Stimulated activated CD8-positive, alpha-beta memory T cell treated with anti-CD3 and anti-CD28 coated beads, Interleukin-4, amount 100 ng/mL, for 1 hour (primary cell): ENCODE measurements at places on chromosomes 7 and 10.
A peak's percentile ranks its signal among the peaks of the same experiment; 100 is the strongest.

DNA sequence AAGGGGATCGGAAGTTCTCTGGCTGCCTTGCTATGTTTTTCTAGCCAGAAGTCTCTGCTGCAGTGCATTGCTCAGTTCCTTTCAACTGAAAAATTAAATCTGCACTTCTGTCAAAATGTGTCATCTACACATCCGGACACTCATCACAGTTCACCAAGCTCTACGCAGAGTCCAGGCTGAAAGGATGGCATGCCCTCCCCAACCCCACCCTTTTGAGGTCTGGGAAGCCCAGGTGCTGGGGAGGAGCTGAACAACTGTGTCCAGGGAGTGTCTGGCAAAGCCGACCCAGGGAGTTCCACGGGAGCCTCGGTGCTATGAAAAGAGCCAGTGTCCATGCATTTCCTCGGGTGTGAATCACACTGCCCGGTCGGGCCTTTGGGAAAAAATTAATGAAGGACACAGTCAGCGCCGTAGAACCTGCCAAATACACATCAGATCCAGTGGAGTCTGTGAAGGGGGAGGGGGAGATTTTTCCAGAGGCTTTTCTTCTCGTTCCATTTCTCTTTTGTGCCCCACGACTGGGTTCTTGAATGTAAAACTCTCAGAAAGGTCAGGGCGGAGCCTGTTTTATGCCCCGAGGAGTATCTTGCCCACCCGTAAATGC is 757 bp upstream of the PALS2 start:
- DNase-seq, result peak; percentile 13

- DNase-seq, result no peak
Measured at GRCh38 chr10:100041306-100042002, 31.7 kb upstream of the DNMBP start.

GRCh38 chr7:91942312-91942711 is 1.6 kb downstream of the AKAP9 start:
- no peak for DNase-seq

- DNase-seq, result peak; percentile 33
Measured at GRCh38 chr7:43758029-43758821, at the start of gene BLVRA. Gene BLVRA, plus strand, starts transcription at chr7:43758680. Its CDS starts 12,479 bp downstream, at chr7:43771159.

- no peak for DNase-seq
Measured at GRCh38 chr7:158239290-158239981, 348.2 kb downstream of the PTPRN2 start.

GRCh38 chr10:89440226-89441009 is 26.1 kb downstream of the IFIT5 start:
- DNase-seq, result no peak

DNA sequence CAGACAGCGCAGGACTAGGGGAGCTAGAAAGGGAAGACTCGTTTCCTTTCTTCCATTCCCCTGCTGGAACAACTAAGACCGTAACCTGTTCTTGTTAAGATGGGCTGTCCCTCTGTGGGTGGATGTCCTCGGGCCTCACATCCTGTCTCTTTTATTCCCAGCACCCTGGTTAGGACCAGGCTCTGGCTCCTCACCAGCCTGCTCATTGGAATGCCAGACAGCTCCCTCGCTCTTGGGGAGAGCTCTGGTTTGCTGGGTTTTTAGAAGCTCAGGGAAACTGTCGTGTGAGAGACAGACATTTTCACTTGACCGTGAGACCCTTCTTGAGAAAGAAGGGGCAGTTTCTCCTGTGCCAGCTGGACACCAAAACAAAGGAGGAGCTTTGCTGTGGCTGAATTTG is 58.1 kb upstream of the HABP2 start:
- DNase-seq, result no peak

GRCh38 chr7:32761451-32762205 is 129.9 kb downstream of the KBTBD2 start:
- no peak for DNase-seq

GRCh38 chr10:75404815-75405597 is 3.4 kb upstream of the ZNF503 start:
- DNase-seq, result no peak

GRCh38 chr10:26857991-26858706 is 2.6 kb downstream of the ABI1 start:
- no peak for DNase-seq

DNA sequence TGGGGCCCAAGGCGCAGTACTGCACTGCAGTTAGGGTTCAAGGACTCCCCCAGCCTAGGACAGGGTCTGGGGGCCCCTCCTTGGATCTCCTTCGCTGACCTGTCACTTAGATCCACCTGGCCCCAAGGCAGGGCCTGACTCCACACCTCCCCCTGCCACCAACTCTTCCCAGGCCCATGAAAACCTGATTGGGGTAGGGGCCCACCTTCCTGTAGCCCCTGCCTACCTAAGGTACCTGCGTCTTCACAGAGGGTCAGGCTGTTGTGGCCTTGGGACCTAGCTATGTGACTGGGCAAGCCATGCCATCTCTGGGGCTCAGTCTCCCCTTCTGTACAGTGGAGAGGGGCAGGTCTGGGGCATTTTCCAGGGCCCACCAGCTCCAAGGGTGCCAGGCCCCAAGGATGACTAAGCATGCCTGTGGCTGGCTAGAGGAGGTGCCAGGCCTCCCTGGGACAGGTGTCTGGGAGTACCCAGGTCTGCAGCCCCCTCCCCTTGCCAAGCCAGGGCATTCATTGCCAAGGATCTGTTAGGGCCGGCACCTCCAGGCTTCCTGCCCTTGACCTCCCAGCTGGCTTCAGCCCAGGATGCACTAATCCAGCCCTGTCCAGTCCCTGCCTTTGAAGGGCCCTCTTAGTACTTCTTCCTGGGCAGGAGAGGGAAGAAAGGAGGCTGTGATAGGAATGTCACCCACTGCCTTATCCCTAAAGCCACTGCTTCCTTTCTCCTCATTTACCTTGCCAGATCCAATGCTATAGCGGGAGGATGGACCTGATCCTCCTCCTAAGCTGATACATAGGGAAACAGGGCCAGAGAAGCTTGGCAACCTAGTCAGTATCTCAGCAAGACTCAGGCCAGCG is 1.3 kb downstream of the LIMK1 start:
- no peak for DNase-seq

- no peak for DNase-seq
Measured at GRCh38 chr7:150849204-150849775, 3.0 kb upstream of the AOC1 start.

DNA sequence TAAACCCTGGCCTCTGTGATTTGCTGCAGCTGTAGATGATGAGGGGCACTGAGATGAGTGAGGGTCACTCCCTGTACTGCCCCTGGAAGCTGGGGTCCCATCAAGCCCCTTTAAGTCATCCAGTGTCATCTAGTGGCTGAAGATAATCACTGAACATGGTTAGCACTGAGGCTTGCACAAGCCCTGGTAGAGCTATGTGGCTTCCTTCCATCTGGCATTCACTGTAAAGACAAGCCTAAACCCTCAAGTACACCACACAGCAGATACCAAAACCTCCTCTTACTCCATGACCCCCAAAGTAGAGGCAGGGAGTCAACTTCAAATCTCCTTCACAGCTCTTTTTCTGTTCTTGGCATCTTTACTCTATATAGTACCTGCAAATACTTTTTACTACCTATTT is 72.7 kb upstream of the MRLN start:
- no peak for DNase-seq

DNA sequence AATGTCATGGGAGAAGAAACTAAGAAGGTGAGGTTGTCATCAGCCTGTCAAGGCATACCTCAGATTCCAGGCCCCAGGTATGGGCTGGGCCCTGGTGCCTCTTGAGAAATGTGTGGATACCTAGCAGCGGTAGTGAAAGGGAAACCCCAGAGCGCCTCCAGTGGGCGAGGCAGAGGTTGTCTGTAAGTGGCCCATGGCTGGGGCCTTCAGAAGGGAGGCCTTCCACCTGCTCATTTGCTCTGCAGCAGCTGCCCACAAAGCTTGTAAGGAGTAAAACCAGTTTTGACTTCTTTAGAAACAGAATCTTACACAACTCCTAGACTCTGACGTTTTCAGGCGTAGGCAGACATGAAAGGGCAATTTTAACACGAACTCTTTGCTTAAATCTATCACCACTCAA is 509.9 kb downstream of the PARD3 start:
- DNase-seq, result no peak

GRCh38 chr7:18555120-18555519 is 59.6 kb downstream of the HDAC9 start:
- no peak for DNase-seq

DNA sequence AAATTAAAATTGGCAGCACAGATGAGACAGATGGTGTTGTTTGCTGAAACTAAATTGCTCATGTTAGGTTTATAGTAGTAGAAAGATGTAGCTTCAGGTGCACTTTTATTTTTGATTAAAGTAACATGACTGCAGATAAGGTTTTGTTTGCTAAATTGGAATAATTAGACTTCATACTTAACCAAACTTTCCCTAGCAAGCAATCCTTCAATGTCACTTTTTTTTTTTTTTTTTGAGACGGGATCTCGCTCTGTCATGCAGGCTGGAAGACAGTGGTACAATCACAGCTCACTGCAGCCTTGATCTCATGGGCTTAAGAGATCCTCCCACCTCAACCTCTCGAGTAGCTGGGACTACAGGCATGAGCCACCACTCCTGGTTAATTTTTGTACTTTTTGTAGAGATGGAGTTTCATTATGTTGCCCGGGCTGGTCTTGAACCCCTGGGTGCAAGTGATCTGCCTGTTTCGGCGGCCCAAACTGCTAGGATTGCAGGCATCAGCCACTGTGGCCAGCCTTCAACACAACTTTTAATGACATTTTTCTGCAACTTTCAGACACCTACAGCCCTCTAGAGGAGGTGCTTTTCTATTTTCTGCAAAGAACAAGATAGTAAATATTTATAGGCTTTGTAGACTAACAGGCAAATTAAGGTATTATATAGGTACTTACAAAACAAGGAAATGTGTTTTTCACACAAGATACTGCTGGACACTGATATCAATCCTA is 84.8 kb upstream of the CCNY start:
- DNase-seq, result no peak

GRCh38 chr10:103197174-103197573 is 4.1 kb upstream of the NT5C2 start:
- no peak for DNase-seq

DNA sequence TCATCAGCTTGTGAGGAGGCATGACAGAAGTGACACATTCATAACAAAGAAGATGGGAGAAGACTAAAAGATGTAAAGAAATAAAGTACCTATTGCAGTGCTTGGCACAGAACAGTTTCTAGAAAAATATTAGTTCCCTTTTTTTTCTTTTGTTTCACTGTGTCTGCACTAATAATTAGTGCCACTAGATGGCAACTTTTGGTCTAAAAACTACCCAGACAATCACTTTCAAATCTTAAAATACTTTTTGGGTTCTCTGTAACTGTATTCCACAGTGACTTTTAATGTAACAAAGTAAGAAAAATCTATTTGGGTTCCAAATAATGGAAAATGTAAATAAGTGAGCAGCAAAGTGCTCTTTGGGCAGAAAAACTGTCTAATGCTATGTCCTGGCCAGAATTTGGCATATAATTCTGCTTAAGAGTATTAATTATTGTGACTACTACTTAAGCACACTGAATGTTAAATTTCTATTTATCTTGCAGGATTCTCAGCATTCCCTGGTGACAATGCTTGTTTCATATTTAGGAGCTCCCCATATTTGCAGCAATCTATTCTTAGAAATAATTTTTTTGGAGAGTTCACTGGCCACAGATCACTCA is 134.8 kb upstream of the KIF5B start:
- DNase-seq, result no peak

- DNase-seq, result no peak
Measured at GRCh38 chr7:32048970-32049491, 21.2 kb downstream of the PDE1C start.

- DNase-seq, result no peak
Measured at GRCh38 chr10:92575961-92576360, 2.1 kb upstream of the IDE start.

- DNase-seq, result no peak
Measured at GRCh38 chr10:132939957-132940790, 2.2 kb downstream of the CFAP46 start.

DNA sequence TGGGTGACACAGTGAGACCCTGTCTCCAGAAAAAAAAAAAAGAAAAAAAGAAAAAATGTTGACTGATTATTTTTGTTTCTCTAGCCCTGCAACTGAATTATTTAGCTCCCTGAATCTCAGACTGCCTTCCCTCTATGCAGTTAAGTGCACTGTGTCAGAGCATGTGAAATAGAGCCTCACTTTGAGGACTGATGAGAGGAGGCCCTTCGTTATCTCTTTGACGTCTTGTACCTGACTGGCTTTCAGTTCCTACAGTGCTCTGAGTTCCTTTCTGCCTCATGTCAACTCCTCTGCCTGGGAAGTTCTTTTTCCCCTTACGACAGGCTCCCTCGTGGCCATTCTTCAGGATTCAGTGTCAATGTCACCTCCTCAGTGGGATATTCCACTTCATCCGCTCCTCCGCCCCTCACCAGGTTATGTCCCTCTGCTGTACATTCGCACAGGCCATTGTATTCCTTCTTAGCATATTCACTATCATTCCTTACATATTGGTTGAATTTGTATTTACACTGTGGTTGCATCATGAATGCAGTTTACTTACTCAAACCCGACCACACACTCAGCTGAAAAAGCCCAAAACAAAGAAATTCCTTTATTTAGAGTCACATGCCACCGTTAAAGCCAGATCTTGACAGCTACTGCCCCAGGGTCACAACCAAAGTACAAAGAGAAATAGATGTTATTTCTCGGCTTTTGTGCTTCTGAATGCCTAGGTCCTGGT is 18.1 kb upstream of the CAMK2G start:
- no peak for DNase-seq

- no peak for DNase-seq
Measured at GRCh38 chr7:141664450-141664849, 37.5 kb downstream of the DENND11 start.

DNA sequence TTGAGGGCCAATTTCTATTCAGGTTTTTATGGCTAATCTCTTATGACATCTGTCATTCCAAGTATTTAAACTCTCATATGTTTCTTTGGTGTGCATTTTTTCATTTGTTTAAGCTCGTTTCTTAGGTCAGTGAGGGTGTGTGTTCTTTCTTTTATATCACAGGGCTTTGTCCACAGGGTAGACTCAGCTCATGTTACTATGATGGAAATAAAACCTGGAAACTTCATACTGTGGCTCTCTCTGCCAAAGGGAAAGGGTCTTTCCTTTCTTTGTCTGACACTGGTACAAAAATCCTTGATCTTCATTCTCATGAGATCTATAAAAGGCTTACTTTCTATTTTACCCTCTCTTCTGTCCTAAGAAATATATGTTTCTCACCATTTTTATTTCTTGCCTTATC is 129.6 kb upstream of the SP8 start:
- DNase-seq, result no peak

DNA sequence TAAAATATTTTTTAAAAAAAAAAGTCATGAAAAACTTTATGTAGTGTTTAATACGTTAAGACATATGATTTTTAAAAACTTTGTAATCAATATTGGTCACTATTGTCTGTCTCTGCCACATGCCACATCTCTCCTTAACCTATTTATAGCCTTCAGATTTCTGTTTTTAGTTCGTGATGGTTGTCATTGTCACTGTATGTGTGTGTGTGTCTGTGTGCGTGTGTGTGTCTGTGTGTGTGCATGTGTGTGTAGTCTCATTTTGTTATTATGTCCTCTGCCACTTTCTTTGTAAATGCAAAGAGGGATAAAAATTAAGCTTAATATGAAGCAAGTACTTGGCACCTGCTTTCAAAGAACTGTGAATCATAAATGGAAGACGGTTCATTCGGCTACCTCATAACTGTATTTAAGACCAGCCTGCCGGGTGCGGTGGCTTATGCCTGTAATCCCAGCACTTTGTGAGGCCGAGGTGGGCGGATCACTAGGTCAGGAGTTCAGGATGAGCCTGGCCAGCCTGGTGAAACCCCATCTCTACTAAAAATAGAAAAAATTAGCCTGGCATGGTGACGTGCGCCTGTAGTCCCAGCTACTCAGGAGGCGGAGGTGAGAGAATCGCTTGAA is 354.0 kb downstream of the ARL4A start:
- no peak for DNase-seq

GRCh38 chr7:94874036-94874785 is 33.2 kb upstream of the PPP1R9A start:
- DNase-seq, result no peak
